Stimulated activated CD4-positive, alpha-beta T cell treated with anti-CD3 and anti-CD28 coated beads, Interleukin-1b, Interleukin-23, amount 100 ng/mL, for 48 hours (primary cell): ENCODE measurements at places on chromosomes 3 and 15.

DNA sequence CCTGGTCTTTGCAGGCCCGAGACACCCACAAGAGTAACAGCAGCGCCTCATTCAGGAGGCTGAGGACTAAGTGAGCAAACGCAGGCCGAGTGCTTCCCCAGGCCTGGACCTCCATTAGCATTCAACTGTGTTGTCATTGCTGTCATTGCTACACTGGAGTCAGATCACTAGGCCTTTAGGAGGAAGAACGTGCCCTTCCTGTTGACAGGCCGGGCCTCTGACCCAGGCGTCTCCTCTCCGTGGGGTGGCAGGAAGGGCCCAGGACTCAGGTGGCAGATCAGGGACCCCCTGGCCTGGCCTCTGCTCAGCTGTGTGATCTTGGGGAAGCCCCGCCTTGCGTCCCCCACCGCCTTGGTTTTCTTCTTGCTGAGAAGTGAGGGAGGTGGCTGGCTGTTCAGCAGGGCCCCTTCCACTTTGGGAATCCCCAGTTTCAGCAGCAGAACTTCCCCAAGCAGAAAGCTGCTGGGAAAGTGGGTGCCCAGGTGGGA is 19.1 kb downstream of the ZDHHC19 start:
- peak; percentile 52 for DNase-seq

DNA sequence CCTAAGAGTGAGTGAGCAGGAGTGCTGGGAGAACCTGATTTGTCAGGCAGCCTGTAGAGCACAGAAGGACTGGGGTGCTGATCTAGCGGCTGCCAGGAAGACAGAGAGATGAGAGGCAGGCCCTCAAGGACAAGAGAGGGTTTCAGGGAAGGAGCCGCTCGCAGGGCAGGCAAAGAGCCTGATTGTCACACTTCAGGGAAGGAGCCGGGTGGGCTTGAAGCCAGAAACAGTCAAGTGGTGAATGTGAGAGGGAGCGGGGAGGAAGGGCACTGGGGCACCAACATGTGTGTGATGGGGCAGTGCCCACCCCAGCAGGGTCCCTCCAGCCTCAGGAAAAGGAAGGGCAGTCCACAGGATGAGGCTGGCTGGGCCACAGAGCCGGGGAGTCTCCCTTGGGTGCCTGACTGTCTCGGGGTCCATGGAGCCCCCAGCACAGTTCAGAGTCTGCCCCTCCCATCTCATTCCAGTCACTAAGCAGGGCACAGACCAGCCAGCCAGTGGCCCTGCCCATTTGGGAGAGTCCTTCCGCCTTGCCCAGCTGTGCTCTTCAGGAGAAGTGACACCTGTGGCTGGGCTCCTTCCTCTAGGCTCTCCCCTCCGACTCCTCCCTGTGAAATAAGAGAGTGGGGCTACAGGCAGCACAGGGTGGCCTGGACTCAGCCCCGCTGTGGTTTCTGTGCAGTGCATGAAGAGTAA is 148.6 kb downstream of the RAB11A start:
- DNase-seq, result no peak

DNA sequence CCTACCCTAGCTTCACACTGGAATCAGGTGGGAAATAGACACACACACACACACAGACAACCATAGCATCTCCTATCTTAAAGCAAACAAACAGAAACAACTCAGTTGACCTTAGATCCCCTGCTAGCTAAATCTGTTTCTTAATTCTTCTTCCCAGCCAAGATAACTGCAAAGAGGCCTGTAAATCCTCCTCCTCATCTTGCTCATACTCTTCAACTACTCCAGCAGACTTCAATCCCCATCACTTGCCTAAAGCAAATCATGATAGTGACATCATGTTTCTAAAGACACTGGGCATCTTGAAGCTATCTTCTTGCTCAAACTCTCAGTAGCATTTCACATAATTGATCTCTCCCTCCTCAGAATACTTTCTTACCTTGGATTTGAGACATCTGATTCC is 303.0 kb downstream of the RBMS3 start:
- no peak for DNase-seq

- no peak for DNase-seq
These were observed 5.1 kb downstream of the ARPP21 start for GRCh38 chr3:35644451-35644850.

DNA sequence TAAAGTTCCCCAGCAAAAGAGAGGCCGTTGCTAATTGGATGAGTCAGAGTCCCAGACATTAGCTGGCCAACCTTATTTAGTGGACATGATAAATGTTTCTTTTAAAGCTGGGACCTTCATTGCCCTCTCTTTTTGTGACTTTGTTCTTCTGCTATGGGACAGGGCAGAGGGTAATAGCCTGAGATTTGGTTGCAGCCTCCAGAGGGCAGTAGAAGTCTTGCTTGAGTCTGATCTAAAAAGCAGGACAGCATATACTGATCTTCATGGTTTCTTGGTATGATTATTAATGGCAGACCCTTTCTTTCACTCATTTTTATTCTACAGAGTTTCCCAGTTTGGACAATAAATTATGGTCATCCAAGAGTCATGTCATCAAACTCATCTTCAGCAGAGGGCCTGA is 25.1 kb upstream of the ZKSCAN7 start:
- no peak for DNase-seq

GRCh38 chr3:72907731-72908620 is 20.1 kb downstream of the GXYLT2 start:
- DNase-seq, result no peak

DNA sequence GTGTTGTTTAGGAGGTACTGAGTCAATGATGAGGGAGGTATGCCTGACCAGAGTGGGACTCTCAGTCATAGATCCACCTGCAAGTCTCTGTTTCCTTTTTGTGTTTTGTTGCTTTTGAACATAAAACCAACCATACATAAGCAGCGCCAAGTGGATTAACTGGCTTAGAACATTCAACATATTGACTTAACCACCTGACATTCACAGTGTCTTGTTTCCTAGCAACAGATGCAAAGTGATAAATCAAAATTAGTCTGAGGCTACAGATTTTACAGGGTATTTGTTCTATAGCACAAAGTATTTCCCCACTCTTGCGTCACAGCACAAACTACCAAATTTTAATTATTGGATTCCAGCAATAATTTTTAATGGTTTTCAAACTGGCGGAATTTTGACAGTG is 283.8 kb downstream of the BBX start:
- DNase-seq, result no peak

- DNase-seq, result no peak
These were observed 69.6 kb downstream of the ASB7 start for GRCh38 chr15:100671858-100672543.

GRCh38 chr3:41652506-41652905 is 309.4 kb downstream of the ULK4 start:
- DNase-seq, result no peak

DNA sequence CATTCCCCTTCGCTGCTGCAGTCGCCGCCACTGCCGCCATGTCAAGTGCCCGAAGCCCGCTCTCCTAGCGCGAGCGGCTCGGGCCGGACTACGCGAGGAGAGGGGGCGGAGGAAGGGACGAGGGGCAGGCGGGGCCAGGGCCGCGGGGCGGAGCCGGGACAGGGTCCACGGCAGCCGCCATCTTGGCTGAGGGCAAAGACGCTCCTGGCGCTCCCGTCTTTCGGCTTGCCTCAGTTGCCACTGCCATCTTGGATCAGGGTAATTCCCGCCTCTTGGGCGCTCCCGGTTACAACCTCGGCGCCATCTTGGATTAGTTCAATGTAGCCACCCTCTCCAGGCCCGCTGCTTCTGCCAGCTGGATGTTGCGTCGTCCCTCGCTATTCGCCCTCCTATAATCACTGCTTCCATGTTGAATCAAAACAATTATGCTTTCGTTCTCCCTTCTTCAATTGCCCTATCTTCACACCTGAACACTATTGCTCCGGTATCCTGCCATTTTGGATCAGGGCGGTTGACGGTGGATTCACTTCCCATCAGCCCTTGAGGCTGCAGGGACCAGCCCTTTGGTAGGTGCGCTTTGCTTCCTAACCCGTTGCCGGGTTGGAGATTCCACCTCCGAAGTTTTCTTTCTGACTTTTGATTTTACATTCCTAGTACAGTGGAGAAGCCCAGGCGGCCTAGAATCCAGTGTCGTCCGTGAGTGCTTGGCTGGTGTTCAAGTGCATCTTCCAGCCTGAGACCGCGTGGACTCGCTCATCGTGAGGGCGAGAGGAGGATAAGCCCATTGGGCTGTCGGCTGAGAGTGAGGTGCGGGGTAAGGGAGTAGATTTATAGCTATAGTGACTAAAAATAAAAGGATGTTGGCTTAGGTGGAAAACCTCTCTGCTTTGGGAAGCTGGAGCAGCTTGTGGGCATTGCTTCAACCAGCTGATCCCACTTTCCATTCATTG is at the start of gene HACD2:
Gene HACD2, minus strand, starts transcription at position 66 of the 950 bp plus-strand sequence. Its CDS starts 26 bp downstream, at position 40.
- peak; percentile 95 for DNase-seq

DNA sequence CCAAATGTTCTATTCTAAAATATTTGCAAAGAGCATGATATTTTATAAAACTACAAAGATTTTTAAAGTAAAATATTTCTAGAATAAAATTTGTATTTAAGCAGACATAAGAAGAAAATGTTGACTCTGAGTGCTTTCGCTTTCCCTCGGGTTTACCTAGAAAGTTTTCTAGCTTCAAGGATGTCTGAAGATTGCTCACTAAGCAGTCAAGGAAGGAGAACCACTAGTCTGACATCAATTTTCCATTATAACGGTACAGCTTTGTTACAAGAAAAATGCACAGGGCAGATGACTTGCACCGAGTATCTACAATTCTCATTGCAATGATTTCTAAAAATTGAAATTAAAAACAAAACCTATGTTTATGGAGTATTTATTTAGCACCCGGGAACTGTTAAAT is 14.2 kb downstream of the GPR15 start:
- no peak for DNase-seq

DNA sequence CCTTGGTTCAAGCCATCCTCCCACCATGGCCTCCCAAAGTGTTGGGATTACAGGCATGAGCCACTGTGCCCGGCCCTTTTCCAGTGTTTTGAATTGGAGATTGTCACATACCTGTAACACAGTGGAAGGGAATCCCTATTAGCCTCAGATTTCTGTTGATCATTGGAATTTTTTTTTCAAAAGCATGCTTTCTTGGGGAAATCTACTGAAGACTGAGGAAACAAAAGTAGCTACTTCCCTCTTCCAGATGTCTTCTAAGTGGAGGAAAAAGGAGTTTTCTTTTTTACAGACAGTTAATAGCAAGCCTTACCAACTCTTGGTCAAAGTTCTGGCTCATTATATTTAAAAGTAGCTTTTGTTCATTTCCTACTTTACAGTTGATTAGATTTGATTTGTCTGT is 33.7 kb downstream of the CHD2 start:
- no peak for DNase-seq

DNA sequence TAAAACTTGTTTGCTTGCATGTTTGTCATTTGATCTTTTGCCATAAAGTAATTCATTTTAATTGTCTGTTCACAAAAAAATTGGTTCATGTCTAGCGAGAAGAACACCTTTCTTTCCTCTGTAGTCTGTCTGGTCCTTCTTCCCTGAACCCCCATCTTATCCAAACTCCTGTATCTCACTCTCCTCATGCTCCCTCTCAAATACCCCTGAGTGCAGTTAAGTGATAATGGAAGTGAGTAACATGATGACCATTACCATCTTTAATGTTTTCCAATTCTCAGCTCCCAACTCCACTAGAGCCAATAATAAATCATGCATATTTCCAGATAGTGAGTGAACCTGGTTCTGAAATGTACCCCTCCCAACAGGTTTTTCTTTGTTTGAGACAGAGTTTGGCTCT is 14.2 kb upstream of the KCNMB3 start:
- DNase-seq, result no peak

DNA sequence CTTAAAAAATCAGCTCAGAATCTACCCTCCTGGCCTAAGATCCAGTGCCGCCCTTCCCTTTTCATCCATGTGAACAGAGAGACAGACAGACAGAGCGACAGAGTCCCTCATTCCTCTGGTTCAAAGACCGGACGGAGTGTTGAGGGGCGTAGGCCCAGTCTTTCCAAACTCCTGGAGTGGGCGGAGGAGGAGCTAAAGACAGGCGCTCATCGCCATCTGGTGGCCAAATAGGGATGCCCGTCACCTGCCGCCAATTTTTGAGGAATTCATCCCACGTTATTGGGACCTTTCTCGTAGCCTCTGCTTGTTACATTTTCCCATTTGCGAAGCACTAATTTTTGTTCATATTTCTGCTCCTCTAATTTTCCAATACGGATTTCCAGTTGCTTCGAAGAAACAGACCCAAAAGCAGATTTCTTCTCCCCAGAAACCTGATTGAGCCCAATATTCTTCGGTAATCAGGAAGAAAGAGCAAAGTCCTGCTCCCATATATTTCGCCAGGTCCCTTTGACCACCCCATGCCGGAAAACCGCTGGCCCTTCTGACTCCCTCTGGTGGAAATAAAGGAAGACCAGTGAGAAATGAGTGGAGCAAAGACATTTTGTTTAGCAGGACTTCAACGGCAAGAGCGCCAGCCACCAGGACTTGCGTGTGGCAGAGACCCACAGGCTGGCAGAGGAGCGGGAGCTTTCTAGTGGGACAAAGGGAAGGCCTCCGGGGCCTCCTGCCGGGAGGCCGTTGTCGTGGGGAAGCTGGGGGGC is 88.0 kb downstream of the LRRK1 start:
- peak; percentile 65 for DNase-seq

- no peak for DNase-seq
These were observed 151.1 kb downstream of the PGPEP1L start for GRCh38 chr15:98856532-98856907.

DNA sequence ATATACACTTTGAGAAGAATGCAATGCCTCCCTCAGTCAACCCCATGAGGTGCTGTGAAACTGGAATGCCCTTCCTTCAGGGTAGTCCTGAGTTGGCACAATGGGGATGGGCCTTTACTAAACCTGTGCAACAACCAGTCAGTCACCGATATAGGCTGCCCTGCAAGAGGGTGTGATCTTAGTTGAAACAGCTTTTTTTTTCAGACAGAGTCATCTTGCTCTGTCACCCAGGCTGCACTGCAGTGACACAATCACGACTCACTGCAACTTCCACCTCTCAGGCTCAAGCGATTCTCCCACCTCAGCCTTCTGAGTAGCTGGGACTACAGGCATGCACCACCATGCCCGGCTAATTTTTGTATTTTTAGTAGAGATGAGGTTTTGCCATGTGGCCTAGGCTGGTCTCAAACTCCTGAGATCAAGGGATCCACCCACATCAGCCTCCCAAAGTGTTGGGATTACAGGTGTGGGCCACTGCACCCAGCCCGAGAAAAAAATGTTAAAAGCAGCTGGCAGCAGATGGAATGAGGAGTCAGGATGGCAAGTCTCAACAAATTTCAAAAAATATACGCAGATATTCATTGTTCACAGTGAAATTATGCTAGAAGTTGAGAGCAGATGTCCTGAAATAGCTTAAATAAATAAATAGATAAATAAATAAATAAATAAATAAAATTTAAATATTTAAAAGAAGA is 31.8 kb downstream of the MYO5A start:
- peak; percentile 78 for DNase-seq

- no peak for DNase-seq
These were observed 17.1 kb upstream of the ABTB1 start for GRCh38 chr3:127655641-127656040.

DNA sequence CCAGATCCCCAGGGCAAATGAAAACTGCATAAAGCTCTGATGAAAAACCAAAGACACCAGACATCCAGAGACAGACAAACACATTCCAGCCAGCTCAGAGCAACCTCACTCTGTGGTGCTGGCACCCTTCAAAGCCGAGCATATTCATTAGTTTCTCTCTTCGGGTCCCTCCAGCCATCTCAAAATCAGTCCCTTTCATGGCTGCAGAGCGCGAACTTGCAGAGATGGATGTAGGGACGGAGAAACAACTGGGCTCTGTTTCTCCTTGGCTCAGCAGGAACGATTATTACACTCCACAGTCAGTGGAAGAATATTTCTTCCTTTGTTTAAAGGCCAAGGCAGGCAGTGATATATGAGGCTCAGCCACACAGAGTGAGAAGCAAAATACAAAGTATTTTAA is 50.4 kb upstream of the SYN2 start:
- no peak for DNase-seq
